Fibroblast of lung (primary cell): ENCODE measurements at places on chromosomes 4 and X. TPM values are rescaled to one million over a fixed set of nuclear protein-coding genes. Genes with fewer than 3 reads are reported as not detected.

Gene PALLD
- total RNA-seq, result 109 and 205 TPM in 2 replicates

Gene PNMA6F
- not detected in 2 replicates for total RNA-seq

Gene RNF175
- 0.26 TPM in 1 of 2 replicates, not detected in the other for total RNA-seq

Gene IQSEC2
- 3.6 and 9.9 TPM in 2 replicates for total RNA-seq

Gene JAKMIP1
- not detected in 2 replicates for total RNA-seq

Gene UGT2B15
- total RNA-seq, result not detected in 2 replicates

DNA sequence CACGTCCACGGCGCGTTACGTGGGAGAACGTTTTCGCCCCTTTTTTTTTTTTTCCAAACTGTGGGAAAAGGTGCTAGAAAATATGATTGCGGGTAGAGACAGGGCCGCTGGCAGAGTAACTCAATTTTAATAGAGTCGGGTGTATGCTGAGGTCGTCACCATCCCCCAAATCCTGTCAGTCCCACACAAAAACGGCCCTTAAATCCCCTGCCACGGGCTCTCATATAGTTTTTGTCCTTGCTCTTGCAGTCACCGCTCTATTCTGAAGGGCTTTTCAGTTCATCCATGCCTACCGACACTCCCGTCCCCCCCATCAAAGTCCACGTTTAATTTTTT lies 796 bp upstream of the MED14 start:
- DNase-seq, result no peak

DNA sequence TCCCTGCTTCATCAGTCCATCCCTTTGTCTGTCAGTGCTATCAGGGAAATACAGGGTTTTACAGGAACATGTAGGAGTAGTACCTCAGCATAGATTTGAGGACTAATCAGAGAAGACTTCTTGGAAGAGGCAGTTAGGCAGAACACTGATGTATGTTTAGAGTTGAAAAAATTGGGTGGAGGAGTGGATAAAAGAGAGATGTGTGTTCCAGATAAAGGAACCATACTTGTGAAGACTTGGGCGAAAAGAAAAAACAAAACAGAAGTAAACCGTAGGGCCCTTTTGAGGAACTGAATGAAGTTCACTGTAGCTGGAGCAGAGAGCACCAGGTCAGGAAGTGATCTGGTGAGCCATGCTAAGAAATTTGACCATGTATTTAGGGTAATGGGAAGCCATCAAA lies 32.3 kb downstream of the AFF1 start:
- DNase-seq, result no peak

DNA sequence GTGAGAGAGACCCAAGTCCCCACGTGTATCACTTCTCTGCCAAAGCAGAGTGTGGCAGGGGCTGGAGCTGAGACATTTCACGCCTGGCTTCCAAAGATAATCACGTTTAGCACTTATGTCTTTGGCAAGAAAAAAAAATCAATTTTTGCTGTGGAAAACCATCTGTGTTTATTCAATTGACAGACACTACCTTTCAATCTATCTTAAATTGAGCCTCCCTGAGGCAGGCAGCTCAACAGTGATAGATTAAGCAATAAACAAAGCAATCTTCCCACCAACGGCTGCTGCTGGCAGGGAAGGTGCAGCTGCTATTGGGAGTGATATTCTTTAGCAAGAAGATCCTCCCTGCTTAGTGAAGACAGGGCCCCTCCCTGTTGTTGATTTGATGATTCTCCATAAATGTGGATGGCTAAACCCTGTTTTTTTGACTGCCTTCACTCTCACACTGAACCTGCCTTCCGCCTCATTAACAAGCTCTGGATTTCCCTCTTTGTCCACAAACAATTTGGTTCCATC lies 11.6 kb upstream of the MAGEB17 start:
- no peak for DNase-seq

DNA sequence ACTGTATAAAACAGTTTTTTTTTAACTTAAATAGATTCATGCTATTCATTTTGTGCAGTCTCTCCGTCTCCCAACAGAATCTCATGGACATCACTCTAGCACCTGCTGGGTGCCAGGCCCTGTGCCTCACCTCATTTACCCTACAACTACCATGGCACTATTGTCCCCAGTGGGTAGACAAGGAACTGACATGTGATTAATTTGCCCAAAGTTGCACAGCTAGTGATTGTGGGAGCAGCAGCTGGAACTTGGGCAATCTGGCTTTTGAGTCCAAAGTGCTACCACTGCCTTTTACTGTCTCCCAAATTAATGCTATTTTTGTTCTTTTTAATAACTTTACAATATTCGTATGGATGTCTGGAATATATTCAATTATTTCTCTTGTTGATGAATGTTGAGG lies 11.2 kb upstream of the PGRMC2 start:
- DNase-seq, result no peak

GRCh38 chrX:35670889-35671288 lies 127.3 kb upstream of the MAGEB16 start:
- no peak for DNase-seq

- DNase-seq, result peak; percentile 64
Observed at GRCh38 chrX:8868906-8869305, 67.7 kb upstream of the FAM9A start.

GRCh38 chr4:153529646-153530045 lies 63.5 kb downstream of the TMEM131L start:
- peak; percentile 80 for DNase-seq

- DNase-seq, result no peak
Observed at GRCh38 chr4:31674313-31674947, 954.3 kb downstream of the PCDH7 start.

GRCh38 chrX:108384783-108385182 lies 53.4 kb downstream of the COL4A6 start:
- no peak for DNase-seq

GRCh38 chr4:14096396-14096965 lies 469.0 kb upstream of the BOD1L1 start:
- peak; percentile 80 for DNase-seq

GRCh38 chr4:150890246-150890645 lies 124.8 kb downstream of the LRBA start:
- no peak for DNase-seq

DNA sequence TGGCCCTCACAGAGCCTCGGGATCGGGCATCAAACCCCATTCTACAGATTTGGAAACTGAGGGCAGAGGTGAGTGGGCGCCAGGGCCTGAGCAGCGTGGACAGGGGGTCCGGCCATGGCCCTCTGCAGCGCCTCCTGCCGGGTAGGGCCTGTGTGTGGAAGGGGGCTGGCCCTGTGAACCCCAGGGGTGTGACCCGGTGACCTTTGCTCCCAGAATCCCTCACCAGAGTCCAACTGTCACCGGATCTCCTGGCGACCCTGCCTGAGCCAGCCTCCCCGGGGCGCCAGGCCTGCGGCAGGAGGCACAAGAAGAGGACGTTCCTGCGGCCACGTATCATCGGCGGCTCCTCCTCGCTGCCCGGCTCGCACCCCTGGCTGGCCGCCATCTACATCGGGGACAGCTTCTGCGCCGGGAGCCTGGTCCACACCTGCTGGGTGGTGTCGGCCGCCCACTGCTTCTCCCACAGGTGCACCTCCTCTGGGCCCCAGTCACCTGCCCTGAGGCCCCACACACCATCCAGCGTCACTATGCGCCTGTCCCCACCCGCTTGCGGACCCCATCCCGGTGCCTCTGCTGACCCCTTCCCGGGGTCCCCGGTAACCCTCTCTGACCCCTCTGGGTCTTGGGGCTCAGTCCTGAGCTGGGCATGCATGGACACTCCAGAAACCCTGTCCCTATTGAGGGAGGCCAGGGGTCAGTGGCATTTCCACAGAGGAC lies 4.2 kb downstream of the HGFAC start:
- no peak for DNase-seq

DNA sequence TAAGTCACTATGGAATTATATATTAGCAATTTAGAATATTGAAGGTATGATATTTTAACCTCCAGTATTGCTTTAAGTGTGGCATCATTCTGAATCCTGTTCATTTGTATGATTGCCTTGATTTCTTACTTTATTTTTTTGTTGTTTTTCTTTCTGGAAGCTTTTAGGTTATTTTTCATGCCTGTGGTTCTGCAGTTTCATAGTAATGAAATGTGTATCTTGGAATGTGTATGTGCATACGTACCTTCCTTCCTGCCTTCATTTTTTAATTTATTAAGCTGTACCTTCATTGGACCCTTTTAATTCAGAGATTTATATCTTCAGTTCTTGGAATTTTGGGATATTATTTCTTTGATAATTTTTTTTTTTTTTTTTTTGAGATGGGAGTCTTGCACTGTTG lies 22.1 kb downstream of the CPEB2 start:
- no peak for DNase-seq

DNA sequence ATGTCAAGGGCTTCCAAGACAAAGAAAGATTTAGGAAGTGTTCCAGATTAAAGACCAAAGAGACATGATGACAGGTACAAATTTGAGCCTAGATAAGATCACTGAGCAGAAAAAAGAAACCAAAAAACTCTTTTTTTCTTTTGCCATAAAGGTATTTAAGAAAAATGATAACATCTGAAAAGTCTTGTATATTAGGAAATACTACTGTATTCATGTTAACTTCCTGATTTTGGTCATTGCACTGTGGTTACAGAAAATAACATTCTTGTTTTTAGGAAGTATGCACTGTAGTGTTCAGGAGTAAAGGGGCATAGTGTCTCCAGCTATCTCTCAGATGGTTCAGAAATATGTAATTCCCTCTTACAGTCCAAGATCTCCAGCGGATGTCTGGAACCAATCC lies 37.1 kb downstream of the RWDD4 start:
- no peak for DNase-seq

DNA sequence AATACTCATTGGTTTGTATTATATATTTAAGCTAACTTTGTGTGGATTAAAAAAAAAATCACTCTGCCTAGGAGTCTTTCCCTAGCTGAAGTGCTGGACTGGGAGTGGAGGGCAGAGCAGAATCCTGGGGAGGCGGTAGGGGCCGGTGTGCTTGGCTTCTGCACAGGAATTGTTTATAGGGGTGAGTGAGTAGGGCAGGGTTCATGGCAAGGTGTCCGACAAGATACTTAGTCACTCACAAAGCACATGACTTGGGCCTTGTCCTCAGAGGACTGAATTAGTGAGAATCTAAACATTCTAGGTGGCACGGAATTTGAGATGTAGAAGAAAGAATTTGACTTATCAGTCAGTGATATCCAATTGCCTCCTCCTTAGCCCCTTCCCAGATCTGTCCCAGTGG lies 32.2 kb downstream of the FNIP2 start:
- DNase-seq, result no peak

DNA sequence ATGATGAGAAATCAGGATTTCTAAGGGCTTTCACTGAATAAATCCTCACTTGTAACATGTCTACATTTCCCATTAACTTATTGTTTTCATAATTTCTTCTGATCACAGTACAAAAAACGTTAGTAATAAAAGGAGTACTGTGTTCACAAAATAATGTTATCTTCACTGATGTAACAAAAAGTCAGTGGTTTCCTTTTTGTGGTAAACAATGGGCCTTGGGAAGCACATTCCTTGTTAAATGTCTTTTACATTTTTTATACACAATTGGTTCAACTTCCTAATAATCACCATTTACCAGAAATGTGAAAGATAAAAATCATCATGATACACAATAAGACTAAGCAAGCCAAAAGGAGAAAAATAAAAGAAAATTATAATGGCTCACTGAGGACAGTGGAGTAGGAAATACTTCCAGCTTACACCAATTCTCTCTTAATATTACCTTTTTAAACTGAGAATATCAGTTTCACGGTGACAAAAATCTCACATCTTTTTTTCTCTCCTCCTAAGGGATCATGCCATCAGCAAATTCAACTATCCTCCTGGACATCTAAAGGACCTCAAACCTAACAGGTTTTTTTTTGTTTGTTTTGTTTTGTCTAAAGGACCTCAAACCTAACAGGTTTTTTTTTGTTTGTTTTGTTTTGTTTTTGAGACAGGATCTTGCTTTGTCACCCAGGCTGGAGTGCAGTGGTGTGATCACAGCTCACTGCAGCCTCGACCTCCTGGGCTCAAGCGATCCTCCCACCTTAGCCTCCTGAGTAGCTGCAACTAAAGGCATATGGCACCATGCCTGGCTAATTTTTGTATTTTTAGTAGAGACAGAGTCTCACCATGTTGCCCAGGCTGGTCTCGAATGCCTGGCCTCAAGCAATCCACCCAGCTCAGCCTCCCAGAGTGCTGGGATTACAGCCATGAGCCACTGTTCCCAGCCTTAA lies 57.3 kb downstream of the FRYL start:
- DNase-seq, result no peak

- DNase-seq, result no peak
Observed at GRCh38 chr4:15706646-15707362, 3.9 kb downstream of the BST1 start.

- DNase-seq, result peak; percentile 14
Observed at GRCh38 chr4:185657183-185657582, 121.9 kb upstream of the PDLIM3 start.

GRCh38 chrX:151082077-151082948 lies 94.1 kb upstream of the GPR50 start:
- DNase-seq, result peak; percentile 35

DNA sequence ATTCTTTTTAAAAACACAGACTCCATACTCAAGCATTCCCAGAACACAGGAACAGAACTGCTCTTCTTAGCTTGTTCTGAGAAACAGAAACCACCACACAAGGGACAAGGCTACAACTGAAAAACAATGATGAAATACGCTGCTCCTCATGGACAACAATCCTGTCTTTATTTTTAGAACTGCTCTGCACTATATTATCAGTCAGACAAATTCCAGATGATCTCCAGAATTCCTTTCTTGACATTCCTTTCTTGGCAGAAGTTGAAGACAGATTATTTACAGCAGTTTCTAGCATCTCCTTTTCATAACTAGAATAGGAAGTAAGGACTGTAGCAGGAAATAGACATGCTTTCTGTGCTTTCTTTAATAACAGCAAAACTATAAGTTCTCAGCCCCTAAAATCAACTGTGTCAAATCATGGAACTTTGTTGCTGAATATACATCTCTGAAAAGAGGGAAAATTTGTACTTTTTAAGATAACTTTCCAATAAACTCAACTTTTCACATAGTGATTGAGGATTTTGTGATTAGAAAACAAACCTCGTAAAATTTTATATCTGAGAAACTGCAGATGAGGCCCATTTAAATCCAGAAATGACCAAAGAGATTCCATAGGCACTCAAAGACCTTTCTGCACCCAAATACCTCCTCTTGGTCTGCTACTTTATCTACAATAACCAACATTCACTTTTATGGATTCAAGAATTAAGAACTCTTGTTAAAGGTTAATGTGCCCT lies 35.9 kb downstream of the ANTXR2 start:
- DNase-seq, result peak; percentile 79

DNA sequence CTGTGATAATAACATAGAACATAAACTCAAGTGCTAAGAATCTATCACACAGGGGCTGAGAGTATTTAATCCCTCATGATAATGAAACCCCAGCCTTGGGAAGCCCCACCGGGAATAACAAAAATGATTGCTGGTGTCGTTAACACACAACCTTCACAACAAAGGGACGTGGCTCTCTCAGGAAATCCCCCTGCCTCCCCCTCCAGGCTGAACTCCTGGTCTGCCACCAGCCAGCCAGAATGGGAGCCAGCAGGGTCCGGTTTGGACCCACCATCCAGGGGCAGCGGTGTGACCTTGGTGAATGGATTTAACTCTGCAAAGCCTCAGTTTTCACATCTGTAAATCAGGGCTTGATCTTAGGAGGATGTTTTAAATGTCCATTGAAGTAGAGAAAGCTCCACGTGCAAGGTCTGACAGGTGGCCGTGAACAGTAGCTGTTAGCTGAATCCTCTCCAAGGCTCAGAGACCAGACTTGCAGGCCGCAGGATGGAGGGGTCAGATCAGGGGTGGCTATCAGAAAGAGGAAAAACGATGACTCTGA lies 46.5 kb downstream of the ABLIM2 start:
- no peak for DNase-seq

GRCh38 chr4:43607400-43607799 lies 714.9 kb downstream of the GRXCR1 start:
- no peak for DNase-seq
